ENCODE measurements at places on chromosomes 12 and 14.

GRCh38 chr12:52669426-52669825, 10.8 kb downstream of the KRT1 start:
- DNase-seq: no peak

DNA sequence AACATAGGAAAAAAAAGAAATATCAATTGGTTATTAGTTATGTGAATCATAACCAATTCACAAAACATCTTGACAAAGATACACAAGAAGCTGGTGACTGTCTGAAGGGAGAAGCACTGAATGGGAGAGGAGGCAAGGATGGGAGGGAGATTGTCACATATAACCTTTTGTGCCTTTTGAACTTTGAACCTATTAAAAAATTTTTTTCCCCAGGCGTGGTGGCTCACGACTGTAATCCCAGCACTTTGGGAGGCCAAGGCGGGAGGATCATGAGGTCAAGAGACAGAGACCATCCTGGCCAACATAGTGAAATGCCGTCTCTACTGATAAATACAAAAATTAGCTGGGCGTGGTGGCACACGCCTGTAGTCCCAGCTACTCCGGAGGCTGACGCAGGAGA, 12.6 kb downstream of the DYNLL1 start:
- DNase-seq: no peak

DNA sequence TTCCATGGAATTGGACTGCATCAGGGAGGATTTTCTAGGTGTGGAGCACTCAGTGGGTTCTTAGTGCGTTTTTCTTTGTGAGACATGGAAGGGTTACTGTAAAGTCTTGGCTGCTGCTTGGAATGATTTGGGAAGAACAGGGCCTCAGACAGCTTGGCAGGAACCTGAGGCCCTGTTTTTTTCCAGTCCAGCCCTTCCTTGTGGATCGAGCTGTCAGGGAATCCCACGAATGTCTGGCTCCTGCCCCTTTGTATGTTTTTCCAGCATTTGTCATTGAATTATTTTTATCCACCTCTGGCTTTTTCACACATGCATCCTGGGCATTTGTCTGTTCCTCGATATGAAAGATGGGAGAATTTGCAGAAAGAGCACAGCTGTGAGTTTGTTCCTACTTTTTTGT, 158.5 kb downstream of the TGFB3 start:
- no peak for DNase-seq

- no peak for DNase-seq
Measured at GRCh38 chr12:106976668-106977067, 10.3 kb downstream of the MTERF2 start.

DNA sequence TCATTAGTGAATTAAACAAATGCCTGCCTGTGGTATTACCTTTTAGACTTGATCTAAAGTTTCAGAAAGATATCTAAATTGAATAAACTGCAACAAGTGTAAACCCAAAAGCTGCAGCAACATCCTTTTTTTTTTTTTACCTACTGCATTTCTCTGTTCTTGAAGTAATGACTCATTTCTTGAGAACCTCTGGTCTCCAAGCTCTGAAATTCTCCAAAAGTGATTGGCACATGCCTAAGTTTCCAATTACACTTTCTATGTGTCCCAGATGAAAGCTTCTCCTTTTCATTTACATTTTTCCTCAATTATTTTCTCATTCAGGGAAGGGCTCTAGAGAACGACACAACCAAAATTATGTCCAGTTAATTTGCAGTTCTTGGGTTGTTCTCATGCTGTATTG, 435.2 kb upstream of the DCN start:
- DNase-seq: no peak

DNA sequence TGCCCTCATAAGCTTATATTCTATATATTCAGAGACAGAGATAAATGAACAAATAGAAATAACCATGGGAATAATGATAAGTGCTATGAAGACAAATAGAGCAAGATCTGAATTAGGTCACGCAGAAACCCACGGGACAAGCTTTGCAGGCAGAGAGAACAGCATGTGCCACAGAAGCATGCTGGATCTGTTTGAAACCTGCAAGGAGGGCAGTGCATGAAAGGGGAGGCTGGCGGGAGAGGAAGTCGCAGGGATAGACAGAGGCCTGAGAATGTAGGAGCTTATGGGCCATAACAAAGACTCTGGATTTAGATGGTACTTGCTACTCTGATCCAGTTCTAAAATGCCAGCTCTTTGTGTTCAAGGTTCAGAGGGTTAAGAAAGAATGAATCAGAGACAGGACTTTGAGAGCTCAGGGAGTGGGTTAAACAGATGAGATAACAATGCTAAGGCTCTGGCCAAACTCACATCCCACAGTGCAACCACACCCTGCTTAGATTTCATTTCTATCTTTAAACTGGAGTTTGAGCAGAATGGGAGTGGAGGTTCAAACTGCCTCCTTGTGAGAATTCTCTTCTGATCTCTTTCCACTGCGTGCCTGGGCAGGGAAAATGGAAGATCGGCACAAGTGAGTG, 49.2 kb upstream of the PPP1R12A start:
- DNase-seq: no peak

GRCh38 chr12:93661021-93661420, 16.2 kb upstream of the CRADD start:
- no peak for DNase-seq

DNA sequence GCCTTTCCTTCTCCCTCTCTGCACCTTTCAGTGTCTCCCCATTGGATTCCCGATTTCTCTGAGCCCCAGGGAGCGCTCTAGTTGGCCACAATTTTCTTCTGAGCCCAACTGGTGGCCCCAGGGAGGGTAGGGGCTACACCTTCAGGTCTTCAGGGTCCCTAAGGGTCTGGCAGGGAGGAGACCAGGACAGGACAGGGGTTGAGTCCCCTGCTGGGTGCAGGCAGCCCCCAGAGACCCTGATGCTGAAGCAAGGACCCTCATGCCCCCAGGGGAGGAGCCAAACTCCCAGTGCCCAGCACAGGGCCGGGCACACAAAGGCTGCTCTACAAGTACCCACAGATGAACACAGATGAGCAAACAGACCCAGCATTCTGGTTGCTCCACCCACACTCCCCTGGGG, 12.7 kb downstream of the FOXN4 start:
- DNase-seq: no peak

DNA sequence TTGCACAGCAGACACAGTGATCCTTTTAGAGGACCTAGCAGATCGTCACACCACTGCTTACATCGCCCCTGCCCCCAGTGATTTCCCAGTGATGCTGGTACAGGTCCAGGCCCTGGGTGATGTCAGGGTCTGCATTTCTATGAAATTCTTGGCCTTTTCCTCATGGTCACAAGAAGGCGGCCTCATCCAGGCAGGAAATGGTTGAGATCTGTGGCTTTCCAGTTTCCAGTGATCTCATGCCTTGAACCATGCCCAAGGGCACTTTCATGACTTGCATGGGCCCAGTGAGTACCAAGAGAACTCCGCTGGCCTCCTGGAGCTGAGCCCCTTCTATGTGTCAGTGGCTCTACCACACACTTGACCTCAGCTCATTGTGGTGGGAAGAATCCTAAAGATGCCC, 41.9 kb upstream of the BDKRB2 start:
- no peak for DNase-seq

DNA sequence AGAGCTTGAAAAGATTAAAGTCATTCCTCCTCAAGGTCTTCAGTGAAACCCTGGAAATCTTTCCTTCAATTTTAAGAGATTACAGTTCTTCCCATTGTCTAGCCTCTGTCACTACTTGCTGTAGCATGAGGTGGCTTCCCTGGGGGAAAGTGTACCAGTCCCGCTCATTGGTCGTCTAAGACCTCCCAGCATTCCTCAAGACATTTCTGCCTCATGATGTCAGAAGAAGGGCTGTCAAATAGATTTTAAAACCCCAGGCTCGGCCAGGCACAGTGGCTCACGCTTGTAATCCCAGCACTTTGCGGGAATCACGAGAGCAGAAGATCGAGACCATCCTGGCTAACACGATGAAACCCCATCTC, 46.7 kb downstream of the SMUG1 start:
- no peak for DNase-seq

DNA sequence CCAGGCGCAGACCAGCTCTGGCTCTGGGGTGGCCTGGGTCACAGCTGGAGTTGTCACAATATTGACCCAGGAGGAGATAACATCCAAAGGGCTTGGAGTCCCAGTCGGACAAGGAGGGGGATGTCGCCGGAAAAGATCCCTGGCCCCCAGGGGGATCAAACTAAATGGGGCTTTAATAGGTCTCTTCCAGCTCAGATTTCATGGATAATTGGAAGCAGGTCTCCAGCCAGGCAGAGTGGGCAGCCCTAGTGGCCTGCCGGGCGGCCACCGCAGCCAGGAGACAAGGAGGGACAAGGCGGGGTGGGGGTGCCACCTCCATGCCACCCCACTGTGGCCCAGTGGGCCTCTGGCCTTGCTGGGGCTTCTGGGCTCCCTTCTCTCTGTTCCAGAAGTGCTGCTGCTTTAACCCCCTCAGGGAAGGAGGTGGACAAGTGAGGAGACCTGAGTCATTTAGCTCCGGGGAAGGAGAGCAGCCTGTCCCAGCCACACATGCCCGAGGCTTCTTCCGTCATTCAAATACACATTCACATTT, 23.1 kb upstream of the PGF start:
- DNase-seq: no peak

GRCh38 chr12:75996861-75997447, 34.6 kb downstream of the PHLDA1 start:
- DNase-seq: no peak

- DNase-seq: no peak
Measured at GRCh38 chr12:69966839-69967238, 141.8 kb downstream of the MYRFL start.

DNA sequence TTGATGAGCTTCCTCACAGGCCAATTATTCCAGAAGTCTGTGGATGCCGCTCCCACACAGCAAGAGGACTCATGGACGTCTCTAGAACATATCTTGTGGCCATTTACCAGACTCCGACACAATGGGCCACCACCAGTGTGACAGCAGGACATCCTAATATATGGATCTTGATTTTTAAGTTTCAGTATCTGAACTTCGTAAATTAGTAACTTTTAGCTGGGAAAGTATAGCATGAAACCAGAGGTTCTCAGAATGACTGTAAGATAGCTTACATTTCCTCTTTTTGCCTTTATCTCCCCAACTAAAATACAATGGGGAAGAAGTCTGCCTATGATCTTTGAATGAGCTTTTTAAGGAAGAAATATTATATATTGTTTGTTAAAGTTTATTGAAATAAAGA, 87.0 kb downstream of the DNAI7 start:
- DNase-seq: no peak

DNA sequence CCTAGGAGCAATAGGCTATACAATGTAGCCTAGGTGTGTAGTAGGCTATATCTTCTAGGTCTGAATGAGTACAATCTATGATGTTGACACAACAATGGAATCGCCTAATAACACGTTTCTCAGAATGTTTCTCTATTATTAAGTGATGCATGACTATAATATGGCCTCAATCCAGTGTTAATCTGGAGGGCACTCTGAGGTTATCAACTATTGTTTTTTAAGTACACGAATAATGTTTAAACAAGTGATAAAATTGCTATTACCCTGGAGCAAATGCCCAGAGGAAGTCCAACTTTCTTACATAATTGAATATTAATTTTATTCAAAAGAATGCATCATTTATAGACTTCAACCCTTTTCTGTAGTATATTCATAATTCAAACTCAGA, 16.4 kb upstream of the CNIH1 start:
- DNase-seq: no peak

DNA sequence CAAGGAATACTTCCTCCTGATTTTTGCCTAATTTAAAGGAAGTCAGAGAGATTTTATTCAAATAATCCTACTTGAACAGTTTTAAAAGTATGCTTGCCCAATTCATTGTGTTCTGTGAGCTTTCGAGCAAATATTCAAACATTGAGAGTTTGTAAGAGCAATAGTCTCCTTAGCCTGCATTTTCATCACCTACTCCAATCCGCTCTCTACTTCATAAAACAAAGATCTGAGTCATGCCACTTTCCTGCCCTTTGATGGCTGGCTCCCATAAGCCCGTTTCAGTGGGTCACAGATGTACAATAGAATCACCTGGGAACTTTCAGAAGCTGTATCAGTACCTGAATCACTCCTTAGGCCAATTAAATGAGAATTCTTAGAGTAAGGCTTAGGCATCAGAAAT, 319.2 kb downstream of the PDZRN4 start:
- DNase-seq: no peak

- DNase-seq: no peak
Measured at GRCh38 chr14:94439453-94440057, 13.0 kb downstream of the SERPINA11 start.

DNA sequence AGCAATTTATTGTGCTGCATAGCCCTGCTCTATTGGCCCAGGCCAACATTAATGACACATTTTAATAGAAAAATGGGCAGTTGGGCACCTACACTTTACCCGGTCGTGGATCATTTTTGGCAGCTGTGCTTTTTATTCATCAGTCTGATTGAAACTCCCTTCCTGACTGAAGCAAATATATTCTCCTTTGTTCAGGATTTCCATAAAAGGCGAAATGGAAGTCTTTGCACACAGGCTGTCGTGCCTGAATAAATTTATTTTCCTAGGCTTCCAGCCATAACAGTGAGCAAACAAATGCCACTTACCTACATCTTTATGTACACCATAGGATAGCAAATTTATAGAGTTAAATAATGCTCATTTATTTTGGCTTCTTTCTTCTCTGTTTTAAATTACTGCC, 480.7 kb upstream of the DCN start:
- no peak for DNase-seq

DNA sequence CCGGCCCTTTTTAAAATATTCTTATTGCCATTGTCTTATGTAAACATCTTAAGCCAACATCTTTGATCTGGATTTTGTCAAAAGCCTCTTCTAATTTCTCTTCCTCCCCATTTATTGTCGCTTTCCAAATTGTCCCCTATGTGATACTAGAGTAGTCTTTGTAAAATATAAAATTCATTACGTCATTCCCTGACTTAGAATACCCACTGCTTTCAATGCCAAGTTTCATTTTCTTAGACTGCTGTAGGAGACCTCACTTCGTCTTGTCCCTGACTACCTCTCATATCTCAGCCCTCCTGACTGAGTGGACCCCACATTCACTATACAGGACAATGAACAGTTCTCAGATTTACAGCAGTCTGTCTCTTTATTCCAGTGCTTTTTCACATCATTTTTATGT, 633.9 kb upstream of the LMO3 start:
- no peak for DNase-seq

- peak; percentile 50 for DNase-seq
Measured at GRCh38 chr12:153080-153746, 60.7 kb downstream of the SLC6A12 start.

GRCh38 chr14:61254808-61255526, 26.2 kb downstream of the TMEM30B start:
- DNase-seq: no peak

- no peak for DNase-seq
Measured at GRCh38 chr12:129127211-129127610, 273.9 kb downstream of the GLT1D1 start.

GRCh38 chr12:121184425-121184824, 25.5 kb upstream of the P2RX4 start:
- no peak for DNase-seq

GRCh38 chr14:77529213-77529612, 30.6 kb upstream of the ISM2 start:
- DNase-seq: no peak

DNA sequence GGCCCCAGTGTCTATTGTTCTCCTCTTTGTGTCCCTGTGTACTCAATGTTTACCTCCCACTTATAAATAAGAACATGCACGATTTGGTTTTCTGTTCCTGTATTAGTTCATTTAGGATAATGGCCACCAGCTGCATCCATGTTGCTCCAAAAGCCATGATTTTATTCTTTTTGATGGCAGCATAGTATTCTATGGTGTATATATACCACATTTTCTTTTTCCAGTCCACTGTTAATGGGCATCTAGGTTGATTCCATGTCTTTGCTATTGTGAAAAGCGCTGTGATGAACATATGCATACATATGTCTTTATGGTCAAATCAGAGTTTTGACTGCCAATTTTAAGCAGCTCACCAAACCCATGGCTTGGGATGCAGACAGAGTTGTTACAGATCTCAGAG, 17.2 kb upstream of the ANP32D start:
- no peak for DNase-seq
